Calu3 (cell line): ENCODE measurements at places on chromosomes 11 and 22.

DNA sequence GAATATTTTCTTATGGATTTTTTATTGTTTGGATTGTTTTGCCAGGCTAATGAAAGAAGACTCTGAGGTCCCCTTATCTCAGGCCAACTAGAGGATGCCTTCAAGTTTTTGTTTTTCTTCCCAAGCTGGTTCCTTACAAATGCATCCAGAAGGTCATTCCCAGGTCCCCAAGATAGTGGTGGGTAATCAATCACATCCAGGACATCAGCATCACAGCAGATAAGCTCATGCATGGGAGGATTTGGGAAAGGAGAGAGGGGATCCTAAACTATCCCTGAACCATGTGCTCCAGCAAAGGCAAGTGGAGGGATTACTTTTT, 20.7 kb downstream of the FZD4 start:
- no peak for DNase-seq

DNA sequence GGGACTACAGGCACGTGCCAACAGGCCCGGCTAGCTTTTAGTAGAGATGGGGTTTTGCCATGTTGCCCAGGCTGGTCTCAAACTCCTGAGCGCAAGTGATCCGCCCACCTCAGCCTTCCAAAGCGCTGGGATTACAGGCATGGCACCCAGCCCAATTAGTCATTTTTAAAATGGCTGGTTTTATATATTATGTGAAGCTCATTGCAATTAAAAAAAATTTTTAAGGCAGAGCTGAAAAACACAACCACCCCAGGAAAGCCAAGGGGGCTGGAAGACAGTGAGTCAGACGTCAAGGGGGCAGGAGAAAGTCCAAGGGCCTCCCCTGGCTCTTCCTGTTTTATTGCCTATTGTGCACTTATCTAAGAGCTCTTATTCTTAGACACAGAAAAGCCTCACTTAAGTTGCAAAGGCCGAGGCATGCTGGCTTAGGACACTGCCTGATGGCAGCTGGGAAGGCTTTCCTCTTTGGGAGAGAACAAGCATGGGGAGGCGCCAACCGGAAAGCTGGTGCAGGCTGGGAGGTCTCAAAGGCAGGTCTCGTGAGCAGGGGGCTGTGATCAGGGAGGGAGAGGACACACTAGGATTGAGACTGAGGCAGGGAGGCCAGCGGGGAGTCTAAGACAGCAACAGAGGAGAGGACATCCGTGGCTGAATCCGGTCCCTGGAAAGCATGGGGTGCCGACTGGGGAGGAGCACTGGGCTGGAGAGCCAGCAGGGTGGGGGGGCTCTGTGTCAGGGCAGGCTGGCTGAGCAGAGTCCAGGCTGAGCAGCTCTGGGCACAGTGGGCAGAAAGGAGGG, 11.1 kb upstream of the OSM start:
- no peak for DNase-seq

DNA sequence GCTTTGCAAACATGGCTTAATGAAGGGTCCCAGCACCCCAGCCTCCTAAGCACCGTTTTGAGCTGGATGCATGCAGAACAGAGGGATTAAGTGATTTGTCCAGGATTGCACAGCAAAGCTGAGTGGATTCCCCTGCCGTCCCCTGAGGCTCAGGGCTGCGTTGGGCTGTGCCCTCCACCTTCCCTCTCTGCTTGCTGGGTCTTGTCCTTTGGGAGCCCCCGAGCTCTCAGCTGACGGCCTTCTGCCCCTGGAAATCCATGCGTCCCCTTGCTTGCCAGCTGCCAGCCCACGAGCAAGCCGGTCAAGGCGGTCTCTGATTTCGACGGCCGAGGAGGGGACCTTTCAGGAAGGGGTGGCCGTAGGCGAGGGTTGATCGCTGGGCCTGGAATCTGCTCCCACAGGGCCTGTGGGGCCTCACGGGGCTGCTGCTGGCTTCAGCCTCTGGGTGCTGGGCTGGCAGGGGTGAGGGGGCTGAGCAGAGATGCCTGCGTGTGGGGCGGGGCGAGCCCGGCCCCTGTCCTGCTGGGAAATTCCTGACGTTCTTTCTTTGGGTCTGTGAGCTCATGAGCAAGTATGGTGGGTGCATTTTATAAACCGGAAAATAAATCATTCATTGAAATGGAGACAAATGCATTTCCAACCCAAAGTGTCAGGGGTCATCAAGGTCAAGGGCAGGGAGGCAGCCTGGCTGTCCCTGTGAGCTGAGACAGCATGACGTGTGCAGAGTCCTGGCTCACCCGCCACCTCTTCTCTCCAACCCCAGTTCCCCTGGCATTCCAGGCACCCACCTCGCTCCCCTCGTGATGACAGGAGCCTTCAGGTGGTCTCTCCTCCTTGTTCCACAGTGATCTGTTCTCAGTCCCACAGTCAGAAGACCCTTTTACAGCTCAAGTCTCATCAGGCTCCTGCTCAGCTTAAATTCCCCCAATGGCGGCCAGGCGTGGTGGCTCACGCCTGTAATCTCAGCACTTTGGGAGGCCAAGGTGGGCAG, 28.1 kb downstream of the FGF4 start:
- no peak for DNase-seq

- no peak for DNase-seq
These were observed 15.5 kb upstream of the TMPRSS5 start for GRCh38 chr11:113721462-113722066.

GRCh38 chr11:132992838-132993631, 539.3 kb downstream of the OPCML start:
- DNase-seq = no peak

GRCh38 chr22:24496661-24497060, 1.5 kb downstream of the UPB1 start:
- no peak for DNase-seq

- no peak for DNase-seq
These were observed 39.7 kb upstream of the SLC6A5 start for GRCh38 chr11:20559523-20560300.

- DNase-seq = no peak
These were observed 37.0 kb downstream of the MMP7 start for GRCh38 chr11:102493524-102493923.

DNA sequence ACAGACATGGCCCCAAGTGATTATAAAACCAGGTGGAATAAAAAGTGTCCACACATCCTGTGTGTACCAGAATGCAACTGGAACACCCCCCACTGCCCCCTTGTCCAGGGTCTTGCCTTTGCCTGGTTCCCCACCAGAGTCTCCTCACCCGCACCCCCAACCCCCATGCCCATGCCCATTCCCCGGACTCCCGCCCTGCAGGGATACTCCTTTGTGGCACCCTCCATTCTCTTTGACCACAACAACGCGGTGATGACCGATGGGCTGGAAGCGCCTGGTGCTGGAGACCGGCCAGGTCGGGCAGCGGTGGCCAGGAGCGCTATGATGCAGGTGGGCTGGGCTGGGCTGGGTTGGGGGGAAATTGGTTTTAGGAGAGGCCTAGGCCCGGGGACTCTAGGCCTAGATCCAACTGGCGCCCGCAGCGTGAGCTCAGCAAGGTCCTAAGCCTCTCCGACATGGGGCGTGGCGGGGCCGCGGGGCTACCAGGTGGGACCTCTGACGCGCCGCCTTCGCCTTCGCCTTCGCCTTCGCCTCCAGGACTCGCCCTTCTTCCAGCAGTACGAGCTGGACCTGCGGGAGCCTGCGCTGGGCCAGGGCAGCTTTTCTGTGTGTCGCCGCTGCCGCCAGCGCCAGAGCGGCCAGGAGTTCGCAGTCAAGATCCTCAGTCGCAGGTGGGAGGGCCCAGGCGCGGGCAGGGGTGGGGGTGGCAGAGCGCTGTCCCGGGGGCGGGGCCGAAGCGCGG, 9.1 kb downstream of the RPS6KA4 start:
- no peak for DNase-seq

GRCh38 chr11:32796425-32796824, 2.0 kb upstream of the CCDC73 start:
- no peak for DNase-seq

- DNase-seq = no peak
These were observed 11.1 kb downstream of the MS4A8 start for GRCh38 chr11:60710482-60710881.

GRCh38 chr22:26479792-26480610, 3.6 kb downstream of the HPS4 start:
- no peak for DNase-seq
